ENCODE measurements at places on chromosomes 5 and 9.

GRCh38 chr5:69491838-69492390 is 676 bp upstream of the OCLN start:
- no peak for DNase-seq

DNA sequence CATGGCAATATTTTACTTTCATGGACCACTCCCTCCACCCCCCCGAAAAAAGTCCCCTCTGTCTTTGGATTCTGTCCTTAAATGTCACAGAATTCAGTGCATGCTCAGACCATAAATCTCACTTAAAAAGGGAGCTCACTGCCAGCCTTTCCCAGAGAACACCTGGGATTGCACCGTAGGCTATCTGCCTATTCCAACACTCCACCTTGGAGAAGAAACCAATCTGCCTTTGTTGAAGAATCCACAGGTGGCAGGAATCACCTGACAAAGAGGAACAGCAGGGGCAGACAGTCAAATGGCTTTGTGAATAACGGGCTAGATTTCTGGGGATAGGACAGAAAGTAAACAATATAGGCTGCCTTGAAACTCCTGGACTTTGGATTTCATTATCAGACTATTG is 306.7 kb upstream of the BRINP1 start:
- peak; percentile 11 for DNase-seq

DNA sequence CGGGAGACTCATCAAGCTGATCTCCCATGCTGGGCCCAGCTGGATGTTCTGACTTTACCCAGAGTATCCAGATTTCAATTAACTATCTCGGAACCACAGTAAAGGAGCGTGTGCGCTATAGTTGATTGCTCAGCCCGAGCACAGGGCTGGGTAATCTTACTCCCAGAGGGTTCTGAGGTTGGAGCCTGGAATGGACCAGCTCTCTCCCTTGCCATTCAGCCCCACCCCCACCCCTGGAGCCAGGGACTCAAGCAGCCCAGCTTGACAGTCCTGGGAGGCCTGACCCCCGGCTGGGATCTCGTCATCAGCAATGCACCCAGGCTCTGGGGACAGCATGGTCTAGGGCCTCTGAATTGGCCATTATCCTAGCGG is 23.7 kb upstream of the PTGES start:
- no peak for DNase-seq

DNA sequence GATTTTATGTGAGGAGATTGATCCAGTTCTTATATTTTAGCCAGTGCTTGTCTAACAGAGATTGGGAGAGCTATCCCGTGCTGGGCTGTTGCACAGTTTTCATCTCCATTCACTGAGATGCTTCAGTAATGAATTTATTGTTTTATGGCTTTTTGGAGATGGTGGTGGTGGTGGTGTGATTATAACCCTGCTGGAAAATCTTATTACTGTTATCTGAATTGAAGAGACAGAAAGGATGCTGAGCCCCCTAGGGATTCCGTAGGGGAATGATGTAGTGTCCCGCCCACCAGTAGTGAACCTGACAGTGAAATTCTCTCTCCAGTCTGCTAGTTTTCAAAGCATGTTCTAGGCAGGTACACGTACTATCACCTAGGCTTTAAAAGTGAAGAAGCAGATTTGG is 1.9 kb downstream of the RAI14 start:
- DNase-seq, result peak; percentile 50
